Neural crest cell (in vitro differentiated cells): ENCODE measurements at places on chromosomes 7 and 10.

- no peak for DNase-seq
Measured at GRCh38 chr7:69907720-69908119, 309.4 kb downstream of the AUTS2 start.

- no peak for DNase-seq
Measured at GRCh38 chr7:38069052-38069451, 109.0 kb upstream of the STARD3NL start.

DNA sequence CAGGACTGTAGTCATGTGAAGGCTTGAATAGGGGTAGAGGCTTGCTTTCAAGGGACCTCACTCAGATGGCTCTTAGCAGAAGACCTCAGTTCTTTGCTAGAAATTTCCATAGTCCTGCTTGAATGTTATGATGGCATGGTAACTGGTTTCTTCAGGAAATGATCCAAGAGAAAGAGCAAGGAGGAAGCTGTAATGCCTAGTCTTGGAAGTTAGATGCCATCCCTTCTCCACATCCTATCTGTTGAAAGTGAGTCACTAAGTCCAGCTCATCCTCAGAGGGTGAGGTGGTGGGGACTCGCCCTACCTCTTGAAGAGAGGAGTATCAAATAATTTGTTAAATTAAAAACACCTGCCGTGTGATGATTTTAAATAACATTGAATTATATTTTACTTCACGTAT lies 4.6 kb downstream of the MGAM start:
- no peak for DNase-seq

- no peak for DNase-seq
Measured at GRCh38 chr10:4586776-4587175, 239.2 kb upstream of the AKR1E2 start.

- peak; percentile 2 for DNase-seq
Measured at GRCh38 chr7:24283897-24284698, at the start of gene NPY. TSS of gene NPY (plus strand) at chr7:24284190. CDS start at chr7:24285241, 1,051 bp downstream.

DNA sequence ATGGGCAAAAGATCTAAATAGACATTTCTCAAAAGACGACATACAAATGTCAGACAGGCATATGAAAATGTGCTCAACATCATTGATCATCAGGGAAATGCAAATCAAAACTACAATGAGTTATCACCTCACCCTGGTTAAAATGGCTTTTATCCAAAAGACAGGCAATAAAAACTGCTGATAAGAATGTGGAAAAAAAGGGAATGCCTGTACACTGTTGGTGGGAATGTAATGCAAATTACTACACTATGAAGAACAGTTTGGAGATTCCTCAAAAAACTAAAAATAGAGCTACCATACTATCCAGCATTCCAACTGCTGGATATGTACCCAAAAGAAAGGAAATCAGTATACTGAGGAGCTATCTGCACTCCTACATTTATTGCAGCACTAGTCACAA lies 18.0 kb downstream of the GSDME start:
- no peak for DNase-seq

DNA sequence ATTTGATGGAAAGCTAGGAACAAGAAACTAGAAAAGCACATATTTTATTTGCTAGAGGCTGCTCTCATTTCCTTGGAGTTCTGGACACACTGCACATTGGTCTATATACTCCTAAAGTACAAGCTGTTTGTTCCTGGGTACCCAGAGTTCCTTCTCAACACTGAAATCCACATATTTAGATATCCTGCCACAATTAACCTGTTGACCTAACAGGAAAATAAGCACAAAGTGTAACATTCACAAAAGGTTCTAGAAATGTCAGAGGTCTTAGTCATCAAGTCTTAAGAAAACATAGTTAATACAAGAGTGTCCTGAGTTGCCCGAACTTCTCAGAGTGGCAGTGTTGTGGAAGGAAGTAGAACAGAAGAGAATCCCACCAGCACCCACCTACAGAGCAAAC lies 115.6 kb downstream of the ELMO1 start:
- DNase-seq: no peak

DNA sequence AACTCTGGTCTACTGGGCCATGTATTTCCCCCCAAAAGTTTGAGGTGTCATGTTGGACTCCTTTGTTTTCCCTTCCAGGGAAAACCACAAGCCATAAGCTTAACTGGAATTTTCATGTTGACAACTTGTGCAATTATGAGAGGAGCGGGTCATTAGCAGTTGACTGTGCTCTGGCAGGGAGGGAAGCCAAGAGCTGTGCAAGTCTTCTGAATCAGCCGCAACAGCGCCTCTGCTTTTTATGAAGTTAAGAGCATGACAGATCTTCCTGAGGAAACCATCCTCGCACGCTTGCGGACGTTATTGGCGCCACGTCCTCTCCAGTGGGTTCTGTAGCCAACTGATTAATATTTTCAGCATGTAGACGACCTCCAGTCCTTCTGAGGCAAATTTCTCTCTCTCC lies 148.7 kb upstream of the MKI67 start:
- no peak for DNase-seq

DNA sequence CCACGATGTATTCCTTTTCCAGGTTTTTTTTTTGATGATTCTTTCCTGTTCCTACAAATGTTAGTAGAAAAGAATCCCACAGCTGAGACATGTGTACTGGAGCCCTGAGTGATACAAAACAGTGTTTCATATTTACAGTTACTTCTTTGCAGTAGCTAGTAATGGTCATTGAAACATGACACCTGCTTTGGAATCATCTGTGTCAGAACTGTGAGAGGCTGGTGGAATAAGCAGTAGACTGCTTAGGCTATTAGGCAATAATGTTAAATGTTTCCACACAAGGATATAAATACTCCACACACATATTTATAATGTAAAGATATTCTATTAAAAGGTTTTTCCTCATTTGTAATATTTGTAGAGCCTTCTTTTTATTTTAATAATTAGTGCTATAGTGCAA lies 394.0 kb downstream of the THSD7A start:
- DNase-seq: no peak

DNA sequence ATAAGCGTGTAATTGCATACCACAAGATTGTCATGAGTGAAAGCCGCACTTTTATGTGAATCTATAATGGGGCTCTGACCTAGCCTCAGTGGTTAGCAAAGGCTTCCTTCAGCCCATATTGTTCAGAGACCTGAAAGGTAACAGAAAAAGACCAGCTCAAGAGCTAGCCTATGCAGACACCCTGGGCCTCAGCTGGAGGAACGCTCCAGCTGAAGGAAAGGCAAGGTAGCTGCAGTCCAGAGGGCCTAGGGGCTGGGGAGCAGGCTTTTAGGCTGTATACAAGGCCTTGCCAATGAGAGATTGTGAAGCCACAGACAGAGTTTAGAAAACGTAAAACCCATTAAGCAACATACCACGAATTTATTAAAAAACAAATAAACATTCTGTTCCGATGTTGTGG lies 246.6 kb upstream of the GHITM start:
- no peak for DNase-seq
